Stimulated activated CD8-positive, alpha-beta memory T cell treated with anti-CD3 and anti-CD28 coated beads, Interleukin-4, amount 100 ng/mL, for 1 hour (primary cell): ENCODE measurements at places on chromosomes 7 and 10.

GRCh38 chr10:117899181-117899683 is 147.5 kb downstream of the RAB11FIP2 start:
- no peak for DNase-seq

GRCh38 chr7:123472750-123473445 is 61.5 kb downstream of the IQUB start:
- no peak for DNase-seq

DNA sequence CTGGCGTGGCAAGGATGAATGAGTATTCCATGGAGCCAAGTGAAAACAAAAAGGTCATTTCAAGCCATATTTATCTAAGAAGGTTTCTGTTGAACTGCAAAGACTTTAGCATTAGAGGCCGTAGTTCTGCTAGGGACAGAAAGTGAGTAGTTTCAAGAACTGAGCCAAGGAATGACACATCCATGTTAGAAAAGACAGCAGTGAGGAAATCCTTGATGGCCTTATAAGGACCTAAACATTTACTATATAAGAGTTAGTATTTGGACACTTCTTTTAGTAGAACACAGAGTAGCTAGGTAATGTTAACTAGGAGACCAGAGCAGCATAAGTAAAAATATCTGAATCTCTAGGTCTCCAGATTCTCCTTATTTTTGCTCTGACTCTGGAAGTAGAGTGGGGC is 329.8 kb upstream of the SEMA3D start:
- no peak for DNase-seq

DNA sequence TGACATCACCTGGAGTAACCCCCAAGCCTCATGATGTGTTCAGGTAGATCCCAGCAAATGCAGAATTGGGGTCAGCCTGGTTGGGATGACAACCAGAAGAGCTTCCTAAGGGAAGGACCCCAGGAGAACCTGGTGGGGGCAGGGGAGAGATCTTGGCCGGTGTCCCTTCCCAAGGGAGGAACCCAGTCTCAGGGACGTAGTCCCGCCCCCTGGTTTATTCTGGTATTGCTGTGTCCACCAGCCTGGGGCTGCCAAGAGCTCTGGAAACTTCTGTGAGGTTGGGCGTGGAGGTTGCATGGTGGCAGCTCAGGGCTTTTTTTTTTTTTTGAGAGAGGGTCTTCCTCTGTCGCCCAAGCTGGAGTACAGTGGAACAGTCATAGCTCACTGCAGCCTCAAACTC is 19.4 kb downstream of the GTF2IRD1 start:
- no peak for DNase-seq

DNA sequence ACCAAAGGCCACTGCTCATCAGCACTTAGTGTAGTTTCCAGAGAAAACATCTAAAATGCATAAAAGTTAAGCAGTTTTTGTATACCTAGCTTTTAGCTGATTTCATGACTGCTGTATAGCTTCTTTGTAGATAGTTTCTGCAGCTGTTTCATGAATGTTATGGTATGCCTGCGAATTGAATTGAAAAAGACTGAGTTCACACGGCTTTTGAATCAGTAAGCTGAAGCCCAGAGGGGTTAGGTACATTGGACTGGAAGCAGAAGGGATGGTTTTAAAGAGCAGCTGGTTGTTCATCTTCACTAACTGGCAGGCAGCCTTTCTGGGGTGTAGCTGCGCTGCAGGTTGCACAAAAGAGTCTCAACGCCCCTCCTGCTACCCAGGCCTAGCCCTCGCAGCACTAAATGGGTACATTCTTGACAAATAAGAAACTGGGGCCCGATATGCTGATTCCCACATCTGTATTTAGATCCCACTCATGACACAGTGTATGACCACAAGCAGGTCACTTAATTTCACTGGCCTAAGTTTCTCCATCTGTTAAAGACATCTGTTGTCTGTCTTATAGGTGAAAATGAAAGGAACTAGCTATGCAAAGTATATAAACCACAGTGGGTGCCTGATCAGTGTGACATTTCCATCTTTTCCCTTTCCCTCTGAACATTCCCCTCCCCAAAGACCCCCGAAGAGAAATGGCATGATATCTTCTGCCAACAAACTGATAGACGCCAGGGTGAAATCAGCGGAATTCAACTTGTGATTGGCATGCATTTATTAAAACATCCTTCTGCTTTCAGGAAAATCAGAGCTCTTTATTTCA is 85.9 kb upstream of the AGBL3 start:
- no peak for DNase-seq

GRCh38 chr10:7388602-7389001 is 22.2 kb downstream of the SFMBT2 start:
- no peak for DNase-seq

DNA sequence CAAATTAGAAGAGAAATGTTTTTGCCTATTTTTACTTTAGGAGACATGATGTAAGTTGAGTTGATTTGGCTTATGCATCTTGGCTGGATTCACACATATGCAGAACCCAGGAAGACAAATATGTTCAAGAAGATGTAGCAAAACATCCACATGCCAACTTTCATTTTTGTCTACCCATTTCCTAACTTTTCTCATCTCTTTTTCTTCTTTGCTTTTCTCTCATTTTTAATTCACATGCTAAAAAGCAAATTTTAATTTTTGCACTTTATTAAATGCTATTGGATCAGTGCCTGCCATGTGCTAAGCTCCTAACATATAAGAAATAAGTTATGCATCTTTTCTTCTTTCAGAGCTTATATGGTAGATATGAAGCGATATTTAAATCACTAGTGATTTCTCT is 143.7 kb upstream of the GRM3 start:
- DNase-seq, result no peak

GRCh38 chr7:75667938-75668337 is 70.8 kb downstream of the HIP1 start:
- DNase-seq, result no peak

DNA sequence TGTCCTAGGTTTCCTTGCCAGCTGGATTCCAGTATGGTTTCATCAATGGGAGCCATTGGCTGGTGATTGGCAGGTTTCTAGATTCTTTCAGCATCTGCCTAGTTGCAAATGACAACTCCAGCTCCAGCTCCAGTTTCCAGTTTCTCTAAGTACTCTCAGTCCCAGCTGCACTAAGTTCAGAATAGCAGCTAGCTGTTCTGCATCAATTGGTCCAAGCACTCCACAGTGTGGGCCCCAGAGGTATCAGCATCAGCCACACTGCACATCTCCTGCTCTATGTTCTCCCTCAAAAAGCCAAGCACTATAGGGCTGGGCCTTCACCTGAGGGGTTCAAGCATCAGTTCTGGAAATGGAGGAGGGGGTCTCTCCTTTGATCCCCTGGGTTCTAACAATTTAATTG is 143.4 kb downstream of the VPS50 start:
- no peak for DNase-seq

GRCh38 chr10:131216681-131217230 is 94.8 kb downstream of the TCERG1L start:
- DNase-seq, result no peak

DNA sequence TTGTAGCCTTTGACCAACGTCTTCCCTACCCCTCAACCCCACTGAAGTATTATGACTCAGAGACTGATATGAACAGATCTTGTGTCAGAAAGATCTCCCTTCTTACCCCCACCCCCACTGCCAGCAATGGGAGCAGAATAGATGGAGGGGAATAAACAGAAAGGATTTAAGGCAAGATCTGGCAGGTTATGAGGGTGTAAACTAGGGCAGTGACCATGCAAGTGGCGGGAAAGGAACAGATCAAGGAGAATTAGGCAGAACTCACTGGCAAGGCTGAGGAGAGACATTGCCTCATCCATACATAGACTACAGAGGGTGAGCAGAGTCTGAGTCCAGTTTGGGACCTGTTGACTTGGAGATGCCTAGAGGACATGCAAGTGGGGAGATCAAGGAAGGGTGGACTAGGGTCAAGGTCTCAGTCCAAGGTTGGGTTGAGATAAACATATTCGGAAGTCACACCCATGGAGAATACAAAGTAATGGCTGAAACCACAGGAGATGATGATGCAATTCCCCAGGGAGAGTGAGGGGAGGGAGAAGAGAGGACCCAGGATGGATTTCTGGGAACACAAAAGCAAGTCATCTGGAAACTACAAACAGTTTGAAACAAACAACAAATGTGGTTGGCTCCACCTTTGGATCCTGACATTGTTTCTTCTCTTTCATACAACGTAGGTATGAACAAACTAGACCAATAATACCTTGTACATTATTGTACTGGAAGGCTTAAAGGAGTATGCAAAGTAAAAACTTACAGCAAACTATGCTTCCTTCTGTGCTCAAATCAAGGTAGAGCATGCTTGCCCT is 44.9 kb upstream of the IL6 start:
- no peak for DNase-seq
